ENCODE measurements at places on chromosomes 12 and 14. TPM values are rescaled to one million over a fixed set of nuclear protein-coding genes. Genes with fewer than 3 reads are reported as not detected.
A peak's percentile ranks its signal among the peaks of the same experiment; 100 is the strongest.

DNA sequence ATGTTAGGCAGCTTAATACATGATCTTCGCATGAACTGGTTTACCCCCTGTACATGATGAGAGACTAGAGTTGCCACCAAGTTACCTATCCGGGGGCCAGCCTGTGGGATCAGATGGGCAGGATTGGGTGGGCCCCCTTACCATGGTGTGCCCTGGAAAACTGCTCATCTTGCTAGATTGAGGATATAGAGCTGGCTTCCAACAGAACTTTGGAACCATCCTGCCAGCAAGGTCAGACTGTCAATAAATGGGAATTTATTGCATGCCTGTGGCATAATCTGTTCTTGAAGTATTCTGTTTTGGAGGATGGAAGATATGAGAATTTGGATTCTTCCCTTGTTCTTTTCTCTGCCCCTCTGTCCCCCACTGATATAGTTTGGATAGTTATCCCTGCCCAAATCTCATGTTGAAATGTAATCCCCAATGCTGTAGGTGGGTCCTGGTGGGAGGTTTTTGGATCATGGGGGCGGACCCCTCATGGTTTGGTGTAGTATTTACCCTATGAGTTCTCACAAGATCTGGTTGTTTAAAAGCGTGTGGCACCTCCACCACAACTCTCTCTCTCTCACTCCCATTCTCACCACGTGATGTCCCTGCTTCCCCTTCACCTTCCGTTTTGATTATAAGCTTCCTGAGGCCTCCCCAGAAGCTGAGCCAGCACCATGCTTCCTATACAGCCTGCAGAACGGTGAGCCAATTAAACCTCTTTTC, 3.7 kb upstream of the TM9SF1 start:
- ATAC-seq = no peak

The RFC5 gene
- 64.4 TPM for total RNA-seq

The PPP1R1A gene
- not detected for total RNA-seq

The GALNT8 gene
- total RNA-seq = 0.89 TPM

DNA sequence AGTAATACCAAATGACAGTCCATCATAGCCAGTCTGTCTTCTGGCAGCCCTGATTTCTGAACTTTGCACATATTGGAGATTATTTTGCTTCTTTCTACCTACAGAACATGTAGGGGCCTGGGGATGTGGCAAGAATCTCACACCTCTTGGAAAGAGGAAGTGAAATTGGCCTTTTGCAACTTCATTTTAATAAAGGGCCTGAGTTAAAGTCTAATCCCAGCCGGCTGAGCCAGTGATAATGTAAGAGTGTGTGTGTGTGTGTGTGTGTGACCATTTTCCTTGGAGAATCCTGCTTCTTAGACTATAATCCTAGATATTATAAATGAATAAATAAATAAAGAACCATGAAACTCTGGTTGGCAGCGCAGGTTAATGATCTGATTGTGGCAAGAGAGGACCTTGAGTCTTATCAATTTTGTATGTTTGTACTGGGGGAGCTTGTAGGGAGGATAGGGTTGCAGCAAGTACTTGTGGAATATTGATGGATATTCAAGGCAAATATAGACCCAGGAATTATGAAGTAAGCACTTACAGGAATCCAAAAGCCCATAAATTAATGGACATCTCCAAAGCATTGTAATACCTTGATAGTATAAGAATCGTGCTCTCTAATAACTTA, 233.2 kb upstream of the AMIGO2 start:
- no peak for ATAC-seq

GRCh38 chr14:24674204-24674970, 40.4 kb upstream of the GZMB start:
- ATAC-seq = peak; percentile 63

- ATAC-seq = no peak
Observed at GRCh38 chr14:64265222-64265621, 28.9 kb downstream of the ESR2 start.

The NPFF gene
- not detected for total RNA-seq

DNA sequence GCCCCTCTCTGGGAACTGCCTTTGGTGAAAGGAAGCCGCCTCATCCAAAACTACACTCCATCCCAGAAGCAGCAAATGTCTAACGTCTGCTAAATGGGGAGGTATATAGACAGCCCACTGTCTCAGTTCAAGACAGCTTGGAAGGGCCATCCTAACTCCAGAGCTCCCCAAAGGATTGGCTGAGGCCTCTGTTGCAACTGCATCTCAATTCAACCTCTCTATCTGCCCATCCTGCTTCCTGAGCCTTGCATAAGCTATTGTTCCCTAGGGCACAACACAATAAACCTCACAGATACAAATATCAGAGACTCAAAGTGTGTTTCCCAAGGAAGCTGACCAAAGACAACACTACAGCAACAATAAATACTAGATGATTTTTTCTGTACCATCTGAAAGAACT, 495.2 kb upstream of the SOX5 start:
- no peak for ATAC-seq

GRCh38 chr12:94175763-94176668, 27.6 kb downstream of the PLXNC1 start:
- peak; percentile 29 for ATAC-seq

The TAS2R9 gene
- not detected for total RNA-seq

The SLC4A8 gene
- total RNA-seq = 2.2 TPM

- no peak for ATAC-seq
Observed at GRCh38 chr14:66403183-66403582, 83.0 kb upstream of the CCDC196 start.

The ASCL4 gene
- not detected for total RNA-seq

The FOXN4 gene
- not detected for total RNA-seq

DNA sequence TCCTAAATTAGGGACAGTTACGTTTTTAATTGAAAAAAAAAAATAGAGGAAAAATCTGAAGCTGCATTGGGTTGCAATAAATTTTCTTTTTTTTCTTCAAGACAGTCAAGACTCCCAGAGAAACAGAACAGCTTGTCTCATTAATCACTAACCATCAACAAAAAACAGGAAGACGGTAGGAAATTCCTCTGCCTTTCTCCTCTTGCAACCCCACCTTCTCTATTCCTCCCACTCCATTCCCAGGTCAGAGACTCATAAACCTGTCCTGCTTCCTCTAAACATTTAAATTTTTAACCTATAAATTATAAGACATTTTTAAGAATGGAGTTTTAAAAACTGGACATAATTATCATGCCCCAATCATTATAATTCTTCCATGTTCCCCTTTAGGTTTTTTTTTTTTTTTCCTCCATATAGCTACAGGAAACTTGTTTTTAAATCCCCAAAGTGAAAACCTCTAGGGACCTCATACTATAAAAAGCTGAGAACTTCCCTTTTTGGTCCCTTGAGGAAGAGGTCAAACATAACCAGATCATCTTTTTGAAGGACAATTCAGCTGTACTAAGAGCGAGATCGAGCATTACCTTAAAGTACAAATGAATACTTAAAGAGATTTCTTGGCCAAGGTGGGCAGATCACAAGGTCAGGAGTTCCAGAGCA, 36.0 kb downstream of the CPM start:
- ATAC-seq = no peak

DNA sequence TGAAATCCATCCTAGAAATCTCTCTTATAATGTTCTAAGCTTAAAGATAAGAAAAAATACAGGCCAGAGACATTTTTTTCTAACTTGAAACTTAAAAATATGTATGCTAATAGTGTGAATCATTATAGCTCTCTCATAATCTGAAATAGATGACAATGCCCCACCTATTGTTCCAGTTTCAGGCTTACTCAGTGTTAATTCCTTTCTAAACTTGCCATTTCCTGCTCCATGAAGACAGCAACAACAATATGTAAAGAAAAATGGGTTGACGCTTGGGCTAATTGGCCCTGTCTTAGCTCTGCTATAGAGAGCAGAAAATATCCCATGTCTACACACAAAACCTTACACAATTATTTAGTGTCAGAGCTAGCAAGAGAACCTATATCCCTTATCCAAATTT, 37.1 kb downstream of the LMO3 start:
- no peak for ATAC-seq

GRCh38 chr14:104334424-104335161, 196.2 kb downstream of the KIF26A start:
- ATAC-seq = no peak

DNA sequence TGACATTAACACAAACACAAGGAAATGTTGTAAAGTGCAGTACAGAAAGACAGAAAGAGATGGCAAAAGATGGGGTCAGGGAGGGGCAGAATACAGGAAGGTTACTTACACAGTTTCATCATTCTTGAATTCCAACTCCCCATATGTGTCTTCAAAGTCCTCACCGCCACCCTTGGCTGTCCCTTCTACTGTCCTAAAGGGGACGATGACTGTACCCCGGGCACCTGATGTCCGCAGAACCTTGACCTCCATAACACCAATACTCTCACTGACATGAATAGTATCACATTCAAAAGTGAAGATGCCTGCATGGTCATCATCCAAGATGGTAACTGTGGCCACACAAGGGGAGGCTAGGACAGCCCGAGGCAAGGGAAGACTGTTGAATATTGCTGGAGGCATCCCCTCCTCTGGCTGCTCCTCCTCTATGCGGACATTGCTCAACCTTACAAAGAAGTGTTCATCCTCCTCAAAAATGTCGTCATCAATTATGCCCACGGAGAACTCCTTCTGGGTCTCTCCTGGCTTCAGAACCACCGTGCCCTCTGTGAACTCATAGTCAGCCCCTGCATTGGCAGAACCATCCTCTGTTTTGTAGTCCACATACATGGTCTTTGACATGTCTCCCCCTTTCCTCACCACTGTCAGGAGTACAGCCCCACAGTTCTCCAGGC, 22.1 kb downstream of the SLC8A3 start:
- no peak for ATAC-seq

DNA sequence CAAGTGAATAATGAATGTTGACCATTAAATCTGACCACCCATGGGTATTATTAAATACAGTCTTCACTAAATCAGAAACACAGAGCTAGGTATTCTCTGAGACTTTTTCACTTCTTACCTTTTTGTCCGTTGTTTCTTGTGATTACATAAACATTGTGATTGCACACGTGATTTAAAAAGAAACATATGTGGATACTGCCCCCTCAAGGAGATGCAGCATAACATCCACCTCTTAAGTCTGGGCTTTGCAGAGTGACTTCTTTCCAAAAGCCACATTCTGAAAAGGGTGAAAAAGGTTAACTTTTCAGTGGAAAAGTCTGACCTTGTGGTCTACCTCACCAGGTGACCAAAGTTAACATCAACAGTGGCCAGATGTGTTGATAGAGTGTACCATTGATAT, 185.5 kb upstream of the FAR2 start:
- no peak for ATAC-seq

The KRT2 gene
- total RNA-seq = not detected

- no peak for ATAC-seq
Observed at GRCh38 chr12:117835156-117835555, 133.6 kb downstream of the KSR2 start.
